H1 (cell line): ENCODE measurements at places on chromosomes 13 and 19. TPM values are rescaled to one million over a fixed set of nuclear protein-coding genes. Genes with fewer than 3 reads are reported as not detected.

Gene ZMYM5
- 7.9 and 8.4 TPM in 2 replicates for total RNA-seq

GRCh38 chr19:16089010-16089846 lies 12.9 kb downstream of the TPM4 start:
- H3K4me1 ChIP-seq: no peaks in the 10 kb centered on the region
- no peaks in the 10 kb centered on the region for H3K27me3 ChIP-seq
- H3K36me3 ChIP-seq: peaks cover 72% of the 10 kb centered on the region

DNA sequence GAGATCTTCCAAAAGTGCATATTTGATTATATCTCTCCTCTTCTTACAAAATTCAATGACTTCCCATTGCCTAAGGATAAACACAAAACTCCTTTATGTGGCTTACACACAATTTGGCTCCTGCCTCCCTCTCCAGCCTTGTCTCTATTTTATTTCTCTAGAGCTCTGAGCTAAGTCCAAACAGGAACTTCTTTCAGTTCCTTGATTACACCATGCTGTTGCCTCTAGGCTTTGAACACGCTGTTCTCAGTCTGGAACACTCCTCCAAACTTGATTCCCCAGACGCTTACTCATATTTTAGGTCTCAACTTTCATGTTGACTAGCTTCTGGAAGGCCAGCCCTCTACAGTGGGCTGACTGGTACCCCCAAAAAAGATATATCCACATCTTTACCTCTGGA lies 258.5 kb downstream of the COG6 start:
- no peak overlapping the region for H3K4me3 ChIP-seq
- H3K27ac ChIP-seq: no peak overlapping the region
- H3K27me3 ChIP-seq: no peaks in the 10 kb centered on the region
- H3K36me3 ChIP-seq: no peaks in the 10 kb centered on the region
- DNase-seq: no peak

GRCh38 chr19:35556025-35556590 lies 7.3 kb downstream of the ATP4A start:
- no peaks in the 10 kb centered on the region; the same call in 1 of the 2 replicates for H3K36me3 ChIP-seq
- no peak for DNase-seq
- peaks cover 12% of the 10 kb centered on the region; the same call in 1 of the 2 replicates for H3K27me3 ChIP-seq

DNA sequence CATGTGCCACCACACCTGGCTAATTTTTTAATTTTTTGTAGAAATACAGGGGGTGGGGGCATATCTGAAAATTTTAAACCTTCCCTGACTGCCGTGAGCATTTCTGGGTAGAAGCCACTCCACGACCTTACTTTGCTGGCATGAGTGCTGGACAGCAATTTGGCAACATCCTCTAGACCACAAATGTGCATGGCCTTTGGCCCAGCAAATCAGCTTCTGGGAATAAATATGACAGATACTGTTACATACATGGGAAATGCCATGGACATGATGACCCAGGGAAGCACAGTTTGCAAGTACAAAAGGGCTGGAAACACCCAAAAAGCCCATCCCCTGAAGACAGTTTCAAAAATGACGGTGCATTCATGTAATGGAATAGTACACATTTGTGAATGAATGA lies 3.2 kb upstream of the PVR start:
- no peak for DNase-seq
- peaks cover 2% of the 10 kb centered on the region; the same call in 1 of the 2 replicates for H3K4me1 ChIP-seq
- peaks cover 6% of the 10 kb centered on the region for H3K27me3 ChIP-seq
- no peak overlapping the region for H3K4me3 ChIP-seq

- H3K4me3 ChIP-seq: no peak overlapping the region
- H3K27me3 ChIP-seq: no peaks in the 10 kb centered on the region
- H3K36me3 ChIP-seq: no peaks in the 10 kb centered on the region
- no peaks in the 10 kb centered on the region for H3K4me1 ChIP-seq
Measured at GRCh38 chr13:29105779-29106178, 285.6 kb downstream of the MTUS2 start.
